ENCODE measurements at places on chromosomes 13 and 19.

- DNase-seq: peak; percentile 6
Observed at GRCh38 chr13:83845106-83845505, 37.2 kb downstream of the SLITRK1 start.

DNA sequence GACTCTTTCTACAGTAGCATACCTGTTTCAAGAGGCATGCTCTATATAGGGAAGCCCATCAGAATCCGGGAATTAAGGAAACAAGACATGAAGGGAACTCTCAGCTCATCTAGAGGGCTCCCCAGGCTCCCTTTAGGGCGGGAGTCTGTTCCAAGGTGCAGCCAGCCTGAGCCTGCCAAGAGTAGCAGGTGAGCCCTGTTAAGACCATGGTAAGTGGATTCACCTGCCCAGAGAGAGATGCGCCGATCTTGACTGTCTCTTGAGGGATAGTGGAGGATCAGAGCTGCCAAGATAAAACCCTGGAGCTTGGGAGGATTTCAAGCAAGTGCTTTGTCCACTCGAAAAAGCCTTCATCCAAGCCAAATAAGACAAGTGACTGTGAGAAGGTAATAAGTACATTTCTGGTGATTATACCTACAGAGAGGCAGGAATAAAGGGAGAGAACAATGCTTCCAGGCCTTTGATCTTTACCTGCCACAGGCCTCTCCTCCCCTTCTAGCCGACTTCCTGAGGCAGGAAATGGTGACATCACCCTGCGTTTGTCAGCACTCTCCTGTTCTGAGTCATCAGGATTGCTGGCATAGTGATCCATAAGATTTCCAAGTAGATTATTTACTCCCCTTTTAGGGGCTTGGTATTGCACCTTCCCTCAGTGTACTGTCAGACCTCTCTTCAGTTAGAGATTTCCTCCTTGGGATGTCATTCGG lies 31.5 kb downstream of the KLF5 start:
- peak; percentile 67 for DNase-seq

DNA sequence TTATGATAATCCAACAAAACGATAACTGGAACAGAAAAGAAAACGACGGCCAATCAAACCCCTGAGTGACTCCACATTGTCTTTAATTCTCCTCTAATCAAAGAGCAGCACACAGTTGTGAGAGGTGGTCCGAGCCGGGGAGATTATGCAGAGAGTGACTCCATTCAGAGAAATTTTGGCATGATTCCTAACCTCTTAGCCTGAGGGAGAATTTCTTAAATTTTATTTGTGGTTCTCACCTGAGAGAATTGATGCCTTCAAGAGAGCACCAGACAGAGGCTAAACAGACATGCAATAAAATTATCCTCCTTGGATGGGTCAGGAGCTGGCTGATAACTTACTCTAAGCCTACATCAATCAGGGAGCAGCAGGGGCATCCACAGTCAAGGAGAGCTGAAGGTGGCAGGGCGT lies 310.0 kb upstream of the KLF12 start:
- peak; percentile 34 for DNase-seq

- no peak for DNase-seq
Observed at GRCh38 chr19:8702350-8702749, 3.8 kb upstream of the ACTL9 start.

DNA sequence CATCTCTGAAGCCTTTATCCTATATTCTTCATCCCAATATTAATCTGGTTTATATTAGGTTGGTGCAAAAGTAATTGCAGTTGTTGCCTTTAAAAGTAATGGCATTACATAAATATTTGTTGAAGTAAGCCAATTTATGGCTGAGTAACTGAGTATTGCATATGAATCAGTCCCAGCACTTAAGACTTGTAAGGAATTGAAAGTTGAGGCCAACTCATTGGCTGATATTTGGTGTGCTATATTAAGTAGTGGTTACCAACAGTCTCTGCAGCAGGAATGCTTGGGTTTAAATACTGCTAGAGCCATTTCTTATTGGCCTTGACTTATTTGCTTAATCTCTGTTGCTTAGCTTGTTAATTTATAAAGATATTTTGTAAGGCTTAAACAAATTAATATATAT lies 460.7 kb downstream of the GPC6 start:
- DNase-seq: no peak

All from astrocyte of the cerebellum (primary cell).